ENCODE measurements at places on chromosomes 11 and 22.

- no peak for DNase-seq
These were observed 158.2 kb upstream of the ZBED5 start for GRCh38 chr11:11016068-11016467.

- DNase-seq = no peak
These were observed 4.2 kb downstream of the C11orf91 start for GRCh38 chr11:33696411-33696810.

- no peak for DNase-seq
These were observed at the start of gene PVALB for GRCh38 chr22:36816636-36817524. Gene PVALB, minus strand, starts transcription at chr22:36817035. Its CDS starts 30 bp downstream, at chr22:36817005.

- DNase-seq = no peak
These were observed 24.0 kb upstream of the SC5D start for GRCh38 chr11:121268581-121268980.

DNA sequence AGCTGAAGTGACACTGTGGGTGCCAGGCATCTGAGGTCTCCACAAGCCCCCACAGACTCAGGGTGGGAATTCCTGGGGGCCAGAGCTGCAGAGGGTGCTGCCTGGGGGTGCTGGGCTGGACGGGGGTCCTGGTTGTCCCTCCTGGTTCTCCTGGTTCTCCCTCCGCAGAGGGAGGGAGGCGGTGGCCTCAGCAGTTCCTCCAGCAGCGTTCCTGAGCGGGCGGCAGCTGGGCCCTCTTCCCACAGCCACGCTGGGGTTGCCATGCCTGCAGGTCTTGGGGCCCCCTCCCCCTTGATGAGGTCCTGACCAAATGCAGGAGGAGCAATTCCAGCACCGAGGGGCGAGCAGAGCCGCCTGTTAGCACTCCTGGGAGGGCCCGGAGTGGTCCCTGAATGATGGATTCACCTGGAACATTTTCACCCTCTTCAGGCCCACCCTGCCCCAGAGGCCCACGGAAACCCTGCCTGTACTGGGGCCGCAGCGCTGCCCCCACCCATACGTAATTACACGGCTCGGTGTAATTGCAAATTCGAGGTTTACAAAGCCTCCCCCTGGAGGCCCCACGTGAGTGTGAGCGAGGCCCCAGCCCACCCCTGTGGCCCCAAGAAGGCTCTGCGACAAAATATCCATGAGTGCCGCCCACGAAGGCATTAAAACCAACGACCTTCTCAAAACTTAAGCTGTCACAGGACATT lies 635 bp downstream of the C11orf21 start:
- no peak for DNase-seq

DNA sequence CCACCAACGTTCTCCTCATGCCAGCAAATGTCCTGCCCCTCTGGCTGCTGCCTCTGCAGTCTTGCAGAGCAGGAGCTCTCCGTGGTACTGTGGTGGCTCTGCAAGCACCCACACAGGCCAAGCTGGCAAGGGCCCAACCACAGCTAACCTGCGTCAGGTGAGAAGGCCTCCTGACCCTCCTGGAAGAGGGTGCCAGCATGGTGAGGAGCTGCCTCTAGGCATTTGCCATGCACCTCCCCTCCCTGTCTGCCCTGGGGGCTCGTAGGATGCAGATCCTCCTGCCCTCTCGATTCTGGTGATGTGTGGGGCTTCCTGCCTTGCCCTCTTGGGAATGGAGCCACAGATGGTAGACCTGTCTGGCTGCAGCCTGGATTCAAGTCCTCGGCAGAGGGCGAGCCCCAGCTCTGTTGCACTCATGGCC lies 1408.8 kb downstream of the TBC1D22A start:
- DNase-seq = no peak

DNA sequence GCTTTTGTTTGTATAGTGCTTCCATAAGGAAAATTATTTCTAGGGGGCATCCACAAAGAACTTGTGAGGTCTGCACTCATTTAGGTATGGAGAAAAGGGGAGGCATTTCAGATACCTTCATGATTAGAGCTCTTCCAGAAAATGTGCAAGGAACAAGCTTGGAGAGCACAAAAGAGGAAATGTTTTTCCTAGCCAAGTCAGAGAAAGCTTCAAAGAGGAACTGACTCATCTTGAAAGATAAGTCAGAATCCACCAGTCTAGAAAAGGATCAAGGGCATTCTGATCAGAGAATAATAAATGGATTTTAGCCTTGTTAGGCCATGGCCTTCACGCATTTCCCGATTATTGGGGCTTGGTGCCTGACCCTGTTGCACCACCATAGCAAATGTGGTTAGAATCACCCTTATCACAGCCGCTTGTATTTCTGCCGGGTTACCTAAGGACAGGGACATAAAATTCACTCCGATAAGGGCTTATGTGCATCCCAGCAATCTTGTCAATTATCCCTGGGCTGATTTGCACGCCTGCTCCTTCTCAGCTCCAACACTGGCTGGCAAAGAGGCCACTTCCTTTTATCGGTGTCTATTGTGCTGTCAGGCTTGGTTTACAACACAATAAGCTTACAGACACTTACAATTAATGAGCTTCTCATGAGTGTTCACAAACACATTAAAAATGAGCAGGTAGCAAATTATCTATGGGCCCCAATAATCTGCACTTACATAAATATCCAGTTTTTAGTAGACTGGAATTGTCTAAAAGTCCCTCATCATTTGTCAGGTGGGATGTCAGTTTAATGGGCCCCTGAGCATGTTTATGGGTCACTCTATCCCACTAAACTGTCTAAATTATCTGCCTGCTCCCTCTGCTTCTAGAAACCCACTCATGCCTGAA lies 613.5 kb downstream of the SOX6 start:
- no peak for DNase-seq

DNA sequence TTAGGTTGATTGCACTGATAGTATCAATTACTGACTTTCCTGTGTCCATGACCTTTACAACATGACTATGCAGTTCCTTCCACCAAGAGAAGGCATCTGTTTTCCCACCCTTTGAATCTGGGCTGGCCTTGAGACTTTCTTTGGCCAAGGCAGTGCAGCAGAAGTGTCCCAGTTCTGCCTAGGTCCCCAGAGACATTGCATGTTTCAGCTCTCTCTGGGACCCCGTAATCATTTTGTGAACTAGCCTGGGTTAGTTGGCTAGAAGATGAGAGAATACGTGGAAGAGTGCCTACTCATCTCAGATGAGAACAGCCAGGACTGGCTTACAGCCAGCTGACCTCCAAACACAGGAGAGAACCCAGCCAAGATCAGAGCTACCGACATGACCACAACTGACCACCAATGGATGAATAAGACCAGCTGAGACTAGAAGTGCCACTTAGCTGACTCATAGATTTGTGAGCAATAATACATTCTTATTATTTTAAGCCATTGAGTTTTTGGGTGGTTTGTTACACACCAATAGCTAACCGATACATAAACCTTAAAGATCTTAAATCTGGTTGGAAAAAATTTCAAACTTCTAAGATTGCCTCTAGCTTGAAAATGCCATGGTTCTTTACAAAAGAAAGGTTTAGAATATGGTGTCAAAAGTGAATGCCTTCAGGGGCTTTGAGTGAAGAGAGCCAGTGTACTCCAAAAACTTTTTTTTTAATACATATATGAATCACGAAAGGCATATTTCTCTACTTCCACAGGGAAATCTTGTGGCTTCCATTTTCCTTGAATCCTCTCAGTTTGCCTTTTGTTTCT lies 145.2 kb downstream of the FBXO7 start:
- DNase-seq = no peak

- no peak for DNase-seq
These were observed 22.9 kb downstream of the ZBTB16 start for GRCh38 chr11:114082415-114082748.

GRCh38 chr11:9776203-9776602 lies 112.3 kb downstream of the SWAP70 start:
- no peak for DNase-seq

DNA sequence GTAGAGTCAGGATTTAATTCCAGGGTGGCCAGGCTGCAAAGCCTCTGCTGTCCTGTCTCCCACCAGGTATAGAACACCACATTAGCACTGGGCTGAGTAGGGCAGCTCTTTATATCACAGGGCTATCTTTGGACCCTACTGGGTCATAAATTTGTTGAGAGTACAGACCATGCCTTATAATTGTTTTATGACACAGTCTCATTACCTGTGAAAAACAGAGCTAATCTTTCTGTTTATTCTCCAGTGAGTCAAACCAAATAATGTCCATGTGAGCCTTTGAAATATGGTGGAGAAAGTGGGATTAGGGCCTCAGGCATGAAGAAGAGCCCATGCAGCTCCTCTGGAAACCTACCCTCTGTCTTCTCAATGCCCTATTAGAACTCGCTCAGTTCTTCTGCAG lies 49.6 kb upstream of the KIRREL3 start:
- DNase-seq = no peak

DNA sequence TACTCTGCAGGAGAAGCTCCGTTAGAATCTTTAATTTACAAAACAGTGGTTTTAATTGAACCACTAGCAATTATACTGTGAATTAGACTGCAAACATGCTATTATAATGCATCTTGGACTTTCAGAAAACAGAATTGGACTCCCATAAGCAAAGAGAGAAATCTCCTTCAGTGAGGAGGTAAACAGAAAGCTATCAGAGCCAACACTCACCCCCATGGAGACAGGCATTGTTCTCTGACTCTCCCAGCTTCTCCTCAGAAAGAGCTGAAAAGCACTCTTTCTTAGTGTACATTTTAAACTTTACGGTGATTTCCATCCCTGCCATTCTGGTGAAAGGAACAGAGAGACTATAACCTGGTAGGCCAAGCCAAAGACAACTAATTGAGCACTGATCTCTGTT lies 176.9 kb downstream of the GRIA4 start:
- DNase-seq = no peak

DNA sequence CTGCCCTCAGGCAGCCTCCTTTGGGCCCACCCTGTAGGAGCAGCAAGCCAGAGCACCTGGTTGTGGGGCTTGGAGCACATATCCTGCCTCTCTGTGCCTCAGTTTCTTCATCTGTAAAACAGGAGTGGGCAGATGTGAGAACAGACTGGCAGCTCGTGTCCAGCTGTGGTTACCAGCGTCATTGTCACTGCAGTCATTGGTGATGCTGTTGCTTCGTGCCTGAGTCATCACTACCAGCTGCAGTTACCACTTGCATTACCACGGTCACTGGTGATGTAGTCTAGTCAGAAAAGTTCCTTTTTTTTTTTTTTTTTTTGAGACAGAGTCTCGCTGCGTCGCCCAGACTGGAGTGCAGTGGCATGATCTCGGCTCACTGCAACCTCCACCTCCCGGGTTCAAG lies 20.4 kb downstream of the RSPH14 start:
- no peak for DNase-seq

GRCh38 chr11:119210050-119210449 lies 3.9 kb downstream of the CBL start:
- DNase-seq = no peak

DNA sequence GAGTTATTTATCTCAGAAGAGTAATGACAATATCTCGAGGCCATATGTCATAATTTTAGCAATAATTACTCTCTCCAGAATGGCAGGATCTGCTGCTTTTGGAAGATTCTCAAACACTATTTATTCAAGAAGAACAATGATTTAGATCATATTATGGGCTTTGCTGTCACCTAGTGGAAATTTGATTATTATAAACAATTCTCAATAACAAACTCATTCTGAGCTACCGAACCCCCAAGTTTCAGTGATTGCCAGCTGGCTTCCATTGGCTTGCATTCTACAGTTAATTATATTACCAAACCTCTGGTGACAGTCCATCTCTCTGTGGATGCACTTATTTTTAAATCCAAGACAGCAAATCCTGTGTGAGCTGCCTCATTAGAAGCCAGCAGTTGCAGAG lies 27.9 kb upstream of the SLC36A4 start:
- DNase-seq = no peak

GRCh38 chr11:121299417-121299816 lies 6.8 kb downstream of the SC5D start:
- no peak for DNase-seq

- DNase-seq = no peak
These were observed 15.8 kb upstream of the SLC36A4 start for GRCh38 chr11:93213622-93214021.

DNA sequence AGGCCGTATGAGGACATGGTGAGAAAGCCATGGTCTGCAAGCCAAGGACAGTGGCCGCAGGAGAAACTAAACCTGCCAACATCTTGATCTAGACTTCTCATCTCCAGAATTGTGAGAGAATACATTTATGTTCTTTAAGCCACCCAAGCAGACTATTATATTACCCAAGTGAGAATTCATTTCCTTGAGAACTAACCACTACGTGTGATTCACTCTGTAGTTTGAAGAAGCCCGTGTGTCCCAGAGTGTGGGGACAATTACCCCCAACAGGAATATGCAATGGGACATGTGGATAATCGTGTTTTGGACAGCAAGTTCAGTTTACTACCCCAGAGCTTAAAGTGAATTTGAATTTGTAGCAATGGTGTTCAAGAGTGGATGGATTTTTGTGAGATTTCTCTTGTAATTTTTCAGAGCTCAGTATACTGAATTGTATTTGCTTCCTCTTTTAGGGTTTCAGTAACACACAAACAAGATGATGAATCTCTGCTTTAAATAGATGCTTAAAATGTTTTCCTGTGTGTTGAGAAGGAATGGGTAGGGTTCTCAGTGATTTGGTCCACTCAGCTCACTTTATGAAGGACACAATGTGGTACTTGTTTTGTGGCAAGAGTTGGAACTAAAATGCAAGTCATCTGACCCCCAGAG lies 100.0 kb upstream of the ARHGAP20 start:
- no peak for DNase-seq

DNA sequence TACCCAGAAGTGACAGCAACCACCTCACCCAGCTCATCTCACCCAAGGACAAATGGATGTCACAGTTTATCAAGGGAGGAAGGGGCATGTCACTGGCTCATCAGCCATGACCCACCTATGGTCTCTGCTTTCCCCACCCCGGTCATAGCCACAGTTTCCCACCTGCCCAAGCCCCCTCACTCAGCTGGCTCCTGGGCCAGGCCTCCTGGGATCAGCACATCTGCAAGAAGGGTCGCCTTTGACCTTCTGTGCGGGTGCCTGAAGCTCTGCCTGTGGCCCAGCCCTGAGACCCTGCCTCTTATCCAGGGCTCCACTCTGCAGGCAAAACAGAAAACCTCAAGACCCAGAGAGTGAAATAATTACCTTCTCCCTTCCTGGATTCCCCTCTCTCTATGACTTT lies 236.4 kb downstream of the BUD13 start:
- DNase-seq = no peak

- DNase-seq = peak; percentile 52
These were observed 2.9 kb downstream of the KLHL35 start for GRCh38 chr11:75429902-75430713.

- no peak for DNase-seq
These were observed 206.9 kb downstream of the DBX1 start for GRCh38 chr11:19953336-19953735.

GRCh38 chr11:68549789-68550484 lies 89.4 kb downstream of the PPP6R3 start:
- DNase-seq = no peak

GRCh38 chr11:44873537-44873936 lies 77.1 kb downstream of the TP53I11 start:
- no peak for DNase-seq

- no peak for DNase-seq
These were observed 53.8 kb upstream of the AMPD3 start for GRCh38 chr11:10401256-10401655.

DNA sequence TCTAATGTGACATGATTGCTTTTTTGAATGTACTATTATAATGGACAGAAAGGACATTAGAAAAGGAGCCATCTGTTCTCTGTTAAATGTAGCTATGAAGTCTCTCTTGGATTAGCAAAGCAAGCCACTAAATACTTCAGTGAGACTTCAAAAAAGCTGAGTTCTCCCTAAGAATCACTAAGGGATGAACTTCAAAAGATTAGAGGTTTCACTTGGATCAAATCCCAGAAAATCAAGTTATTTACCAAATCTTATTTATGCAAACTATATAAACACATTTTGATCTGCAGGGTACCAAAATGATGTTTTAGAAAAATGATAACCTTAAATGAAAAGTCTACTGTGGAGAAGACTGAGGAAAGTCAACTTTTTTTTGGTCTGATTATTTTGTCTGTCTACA lies 82.1 kb upstream of the MTMR2 start:
- no peak for DNase-seq
